ENCODE measurements at places on chromosomes 4 and X. TPM values are rescaled to one million over a fixed set of nuclear protein-coding genes. Genes with fewer than 3 reads are reported as not detected.

GPC4 gene
- 225 TPM for total RNA-seq

DNA sequence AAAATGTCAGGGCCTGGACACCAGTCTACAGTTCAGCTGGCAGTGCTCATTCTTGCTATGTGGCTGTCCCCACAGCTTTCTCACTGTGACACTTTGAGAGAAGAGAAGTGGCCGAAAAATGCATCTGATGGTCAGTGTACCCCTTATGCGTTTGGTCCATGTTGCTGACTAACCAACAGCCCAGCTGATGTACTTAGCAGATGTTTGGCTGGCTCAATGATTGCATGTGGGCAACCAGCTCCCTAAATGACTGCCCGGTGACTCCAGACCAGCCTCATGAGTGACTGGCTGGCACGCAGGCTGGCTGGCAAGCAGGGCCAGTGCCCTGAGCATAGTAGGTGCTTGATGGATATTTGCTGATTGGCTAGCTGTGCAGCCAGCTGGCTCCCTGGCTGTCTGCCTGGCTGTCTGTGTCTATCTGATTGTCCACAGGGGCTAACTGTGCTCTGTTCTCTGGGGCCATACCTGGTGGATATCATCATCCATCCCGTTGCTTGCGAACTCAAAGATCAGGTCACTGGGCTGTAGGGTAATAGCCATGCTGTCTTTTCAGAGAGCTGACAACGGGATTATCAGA, 29.4 kb downstream of the ELF4 start:
- H3K27ac ChIP-seq, result no peak overlapping the region
- no peak for DNase-seq
- H3K36me3 ChIP-seq, result no peaks in the 10 kb centered on the region
- H3K4me3 ChIP-seq, result no peak overlapping the region
- no peaks in the 10 kb centered on the region for H3K27me3 ChIP-seq

- H3K4me3 ChIP-seq, result peak overlapping the region; percentile 65
- no peak for DNase-seq
- no peaks in the 10 kb centered on the region for H3K36me3 ChIP-seq
- peaks cover 16% of the 10 kb centered on the region for H3K27me3 ChIP-seq
- H3K27ac ChIP-seq, result no peak overlapping the region
- no peaks in the 10 kb centered on the region for H3K4me1 ChIP-seq
These were observed 652 bp downstream of the SRPX start for GRCh38 chrX:38220024-38220414.

- no peak for DNase-seq
- peak overlapping the region; percentile 39 for H3K4me3 ChIP-seq
- H3K36me3 ChIP-seq, result no peaks in the 10 kb centered on the region
- H3K4me1 ChIP-seq, result peaks cover 6% of the 10 kb centered on the region
These were observed 7.1 kb downstream of the HAND2 start for GRCh38 chr4:173522951-173523395.

DNA sequence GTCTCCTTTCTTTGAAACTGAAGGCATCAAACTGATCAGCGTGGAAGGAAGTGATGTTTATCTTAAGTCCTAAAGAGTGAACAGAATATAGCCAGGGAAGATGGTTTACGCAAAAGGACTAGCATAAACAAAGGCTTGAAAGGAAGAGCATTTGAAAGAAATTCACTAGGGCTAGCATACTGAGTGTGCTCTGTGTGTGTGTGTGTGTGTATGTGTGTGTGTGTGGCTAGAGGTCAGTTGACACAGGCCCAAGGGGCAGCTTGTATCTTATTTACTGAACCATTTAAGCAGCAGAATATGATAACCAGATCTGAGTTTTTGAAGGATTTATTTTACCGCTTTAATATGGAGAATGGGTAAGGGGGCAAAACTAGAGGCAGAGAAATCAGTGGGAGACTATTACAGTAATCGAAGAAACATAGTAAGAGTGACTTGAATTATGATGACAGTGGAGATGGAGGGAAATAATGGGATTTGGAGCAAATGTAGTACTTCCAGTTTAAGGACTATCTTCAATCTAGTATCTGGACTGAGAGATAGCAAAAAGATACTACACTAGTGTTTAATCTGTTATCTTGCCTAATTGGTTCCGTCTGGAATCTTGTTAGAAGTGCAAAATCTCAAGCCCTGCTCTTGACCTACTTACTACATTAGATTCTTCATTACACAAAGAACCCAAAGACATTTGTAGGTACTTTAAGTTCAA, 36.9 kb downstream of the CEP44 start:
- no peaks in the 10 kb centered on the region for H3K27me3 ChIP-seq
- no peaks in the 10 kb centered on the region for H3K36me3 ChIP-seq
- no peak for DNase-seq
- H3K27ac ChIP-seq, result no peak overlapping the region

GRCh38 chrX:123906557-123907316, 46.9 kb downstream of the XIAP start:
- H3K27ac ChIP-seq, result no peak overlapping the region
- no peak for DNase-seq
- H3K4me3 ChIP-seq, result no peak overlapping the region

GRCh38 chr4:125725957-125726525, 411.3 kb downstream of the FAT4 start:
- no peaks in the 10 kb centered on the region for H3K36me3 ChIP-seq
- no peaks in the 10 kb centered on the region for H3K27me3 ChIP-seq
- H3K27ac ChIP-seq, result no peak overlapping the region
- H3K4me1 ChIP-seq, result peaks cover 5% of the 10 kb centered on the region

GUCY1A1 gene
- not detected for total RNA-seq

CPZ gene
- total RNA-seq, result 28.8 TPM

DNA sequence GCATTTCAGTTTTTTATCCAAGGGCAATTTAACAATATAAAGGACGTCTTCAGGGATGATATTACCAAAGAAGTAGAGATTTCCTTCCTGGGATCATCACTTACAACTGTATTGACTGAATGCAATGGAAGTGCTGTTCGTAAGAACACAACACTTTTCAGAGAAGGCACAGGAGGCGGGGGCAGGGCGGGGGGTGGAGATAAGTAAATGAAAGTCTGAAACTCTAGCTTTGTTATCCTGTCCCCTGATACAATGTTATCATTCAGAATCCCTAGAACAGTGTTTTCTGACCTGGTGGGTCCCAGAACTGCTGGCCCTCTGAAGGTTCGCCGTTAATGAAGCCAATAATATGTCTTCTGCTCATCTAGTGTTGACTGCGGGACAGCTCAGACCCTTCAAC, 124.6 kb downstream of the NSUN7 start:
- H3K4me3 ChIP-seq, result no peak overlapping the region
- no peak for DNase-seq

- H3K36me3 ChIP-seq, result no peaks in the 10 kb centered on the region
- no peaks in the 10 kb centered on the region for H3K4me1 ChIP-seq
- no peak overlapping the region for H3K27ac ChIP-seq
- peaks cover 3% of the 10 kb centered on the region for H3K27me3 ChIP-seq
- DNase-seq, result no peak
- no peak overlapping the region for H3K4me3 ChIP-seq
These were observed 15.8 kb upstream of the PDE6B start for GRCh38 chr4:609400-610050.

TBC1D8B gene
- 7.8 TPM for total RNA-seq
